IPS-NIHi11 (cell line): ENCODE measurements at places on chromosomes 4 and X.
A peak's percentile ranks its signal among the peaks of the same experiment; 100 is the strongest.

DNA sequence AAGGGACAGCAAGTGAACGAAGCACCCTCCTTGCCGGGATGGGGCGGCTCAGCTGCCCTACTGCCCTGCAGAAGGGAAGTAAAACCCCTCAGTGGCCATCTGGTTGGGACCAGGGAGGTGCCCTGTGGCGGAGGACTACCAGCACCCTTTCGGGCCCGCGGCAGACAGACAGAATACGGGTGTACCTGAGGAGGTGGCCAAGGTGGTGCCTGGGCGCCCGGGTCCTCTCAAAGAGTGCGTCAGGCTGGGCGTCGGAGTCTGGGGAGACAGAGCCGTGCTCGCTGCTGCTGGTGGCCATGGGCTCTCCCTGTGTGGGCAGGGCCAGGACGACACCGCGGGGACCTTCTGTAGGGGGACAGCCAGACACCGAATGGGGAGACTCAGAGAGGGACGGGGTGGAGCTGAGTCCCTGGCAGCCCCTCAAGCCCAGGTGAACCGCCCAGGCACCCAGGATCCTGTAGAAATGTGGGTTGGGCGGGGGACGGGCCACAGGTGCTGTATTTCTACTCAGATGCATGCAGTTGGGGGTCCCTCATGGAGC lies 29.7 kb downstream of the PDHA1 start:
- no peak for DNase-seq

- DNase-seq: no peak
These were observed 169.9 kb upstream of the FMR1 start for GRCh38 chrX:147741776-147742175.

- DNase-seq: no peak
These were observed 8.0 kb upstream of the MSL3 start for GRCh38 chrX:11750046-11750445.

DNA sequence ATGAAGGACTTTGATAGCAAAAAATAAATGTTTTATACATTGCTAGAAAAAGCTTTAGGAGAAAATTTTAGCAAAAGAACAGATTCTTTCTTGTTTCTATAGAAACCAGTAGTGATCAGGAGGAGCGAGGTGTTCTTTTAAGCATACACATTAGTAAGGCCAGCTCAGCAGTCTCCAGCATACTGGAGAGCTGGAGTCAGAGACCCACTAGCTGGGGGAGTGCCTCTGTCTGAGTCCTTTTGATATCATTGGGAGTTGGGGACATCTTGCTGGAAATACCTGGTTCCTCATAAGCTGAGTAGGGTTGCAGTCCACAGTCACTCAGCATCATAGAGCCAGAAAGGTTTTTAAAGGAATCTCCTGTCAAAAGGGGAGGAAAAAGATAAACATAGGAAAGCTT lies 67.4 kb downstream of the AFF2 start:
- DNase-seq: no peak

- DNase-seq: no peak
These were observed 138.9 kb upstream of the SMIM31 start for GRCh38 chr4:164614999-164615398.

GRCh38 chr4:153427363-153428071 lies 38.6 kb upstream of the TMEM131L start:
- no peak for DNase-seq

- peak; percentile 11 for DNase-seq
These were observed 130.6 kb downstream of the FBXO8 start for GRCh38 chr4:174152717-174153466.

DNA sequence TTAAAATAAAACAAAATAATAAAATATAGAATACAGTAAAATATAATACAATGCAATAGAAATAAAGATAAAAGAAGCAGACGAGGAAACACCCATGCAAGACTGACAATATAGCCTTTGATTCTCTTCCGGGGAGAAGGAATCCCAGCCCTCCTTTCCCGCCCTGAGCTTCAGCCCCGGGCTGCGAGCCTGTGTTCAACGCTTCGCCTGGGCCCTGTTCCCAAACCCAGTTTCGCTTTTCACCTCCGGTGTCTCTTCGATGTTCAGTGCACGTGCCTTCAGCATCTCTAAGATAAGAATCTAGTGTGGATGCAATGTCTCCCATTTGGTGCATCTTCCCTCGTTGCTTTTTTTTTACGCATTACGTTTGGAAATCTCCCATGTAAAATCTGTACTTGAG lies 38.4 kb upstream of the ARSD start:
- no peak for DNase-seq

- no peak for DNase-seq
These were observed 13.6 kb downstream of the SMIM20 start for GRCh38 chr4:25927361-25928195.

DNA sequence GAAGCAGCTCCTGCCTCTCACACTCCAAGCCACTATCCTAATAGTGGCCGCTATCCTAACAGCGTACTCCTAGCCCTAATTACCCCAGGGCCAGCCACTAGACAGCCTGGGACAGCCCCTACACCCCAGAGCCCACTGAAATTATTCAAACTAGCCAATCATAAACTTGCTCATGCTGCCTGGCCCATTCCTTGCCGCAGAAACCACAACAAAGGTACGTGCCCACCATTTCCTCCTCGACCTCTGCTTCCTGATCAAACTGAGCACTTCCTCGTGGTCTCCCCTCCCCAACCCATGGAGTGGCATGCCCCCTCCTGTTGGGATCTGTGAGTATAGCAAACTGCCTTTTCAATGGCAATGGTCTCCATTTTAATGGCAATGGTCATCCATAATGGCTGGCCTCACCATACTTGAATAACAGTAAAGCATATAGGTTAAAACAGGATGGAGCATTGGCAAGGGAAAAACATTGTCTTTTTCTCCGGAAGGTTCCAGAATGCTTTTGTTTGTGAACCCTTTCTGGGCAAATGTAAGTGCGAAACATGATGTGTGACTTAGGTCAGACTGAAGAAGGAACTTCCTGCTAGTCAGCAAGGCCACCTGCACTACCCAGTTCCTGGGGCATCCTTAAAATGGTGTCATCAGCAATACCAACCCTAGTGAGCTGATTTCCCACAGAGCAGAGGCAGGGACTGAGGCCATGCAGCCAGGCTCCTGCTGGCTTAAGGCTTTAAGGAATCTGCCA lies 107.1 kb upstream of the ATP6AP2 start:
- DNase-seq: no peak

GRCh38 chrX:128616933-128617332 lies 564.7 kb upstream of the ACTRT1 start:
- no peak for DNase-seq

- DNase-seq: no peak
These were observed 39.5 kb downstream of the NEIL3 start for GRCh38 chr4:177349191-177349590.

GRCh38 chr4:89249313-89249712 lies 58.3 kb downstream of the GPRIN3 start:
- DNase-seq: no peak

- peak; percentile 85 for DNase-seq
These were observed at the start of gene CHST7 for GRCh38 chrX:46573331-46573891. TSS of gene CHST7 (plus strand) at chrX:46573765. CDS start at chrX:46573932, 167 bp downstream.

GRCh38 chrX:10677490-10677889 lies 57.1 kb upstream of the MID1 start:
- DNase-seq: no peak

DNA sequence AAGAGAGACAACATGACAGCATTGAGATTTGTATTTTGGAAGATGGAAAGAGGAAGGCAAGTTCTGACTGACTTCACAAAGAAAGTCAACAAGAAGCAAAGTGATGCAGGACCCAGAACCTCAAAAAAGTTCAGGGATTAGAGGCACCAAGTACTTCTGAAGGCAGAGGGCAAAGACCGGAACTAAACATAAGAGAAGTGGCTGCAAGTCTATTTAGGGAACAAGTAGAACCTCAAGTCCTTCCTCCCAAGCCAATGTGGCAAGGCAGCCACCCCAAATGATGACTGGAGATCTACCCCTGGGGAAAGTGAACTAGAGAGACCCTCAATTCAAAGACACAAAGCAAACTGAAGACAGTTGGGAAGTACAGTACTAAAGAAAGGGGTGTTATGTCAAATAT lies 46.6 kb downstream of the SLC39A8 start:
- DNase-seq: no peak

- DNase-seq: no peak
These were observed 52.1 kb downstream of the NPY5R start for GRCh38 chr4:163395758-163396157.

DNA sequence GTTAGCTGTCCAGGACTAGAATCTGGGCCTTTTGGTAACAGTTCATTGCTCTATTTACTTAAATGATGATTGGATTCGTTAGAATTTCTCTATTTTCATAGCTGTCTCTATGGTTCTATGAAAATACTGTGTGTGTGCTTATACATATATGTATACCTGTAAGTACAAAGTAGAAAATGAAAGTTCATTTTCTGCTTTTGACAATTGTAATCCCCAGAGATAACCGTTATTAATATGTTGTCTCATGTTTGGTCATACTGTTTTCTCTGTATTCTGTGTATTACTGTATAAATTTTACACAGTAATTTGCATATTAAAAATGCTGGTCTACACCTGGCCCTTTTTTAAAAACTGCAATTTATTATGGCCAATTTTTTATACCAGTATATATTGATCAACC lies 55.4 kb downstream of the CLCN3 start:
- DNase-seq: no peak

- no peak for DNase-seq
These were observed 29.7 kb downstream of the BMX start for GRCh38 chrX:15530318-15530717.

- no peak for DNase-seq
These were observed 43.1 kb downstream of the PNMA5 start for GRCh38 chrX:152950786-152951185.

GRCh38 chrX:97843200-97843811 lies 959.6 kb downstream of the RPA4 start:
- no peak for DNase-seq

DNA sequence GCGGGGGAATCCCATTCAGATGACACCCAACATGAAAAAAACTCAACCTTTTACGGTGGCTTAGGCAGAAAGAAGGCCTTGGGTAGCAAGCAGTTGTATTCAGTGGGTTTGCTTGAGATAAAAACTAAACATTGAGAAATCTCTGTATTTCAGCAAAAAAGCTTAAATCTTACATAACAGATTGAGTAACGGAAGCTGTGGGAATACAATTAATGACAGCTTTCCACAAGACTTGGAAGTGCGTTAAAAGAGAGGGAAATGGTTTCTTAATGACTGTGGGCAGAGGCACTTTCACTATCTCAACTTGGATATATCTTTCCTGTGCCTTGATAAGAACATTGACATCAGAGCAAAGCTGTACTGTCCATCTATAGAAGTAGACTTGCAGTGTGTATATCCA lies 418.5 kb upstream of the HS3ST1 start:
- DNase-seq: no peak

DNA sequence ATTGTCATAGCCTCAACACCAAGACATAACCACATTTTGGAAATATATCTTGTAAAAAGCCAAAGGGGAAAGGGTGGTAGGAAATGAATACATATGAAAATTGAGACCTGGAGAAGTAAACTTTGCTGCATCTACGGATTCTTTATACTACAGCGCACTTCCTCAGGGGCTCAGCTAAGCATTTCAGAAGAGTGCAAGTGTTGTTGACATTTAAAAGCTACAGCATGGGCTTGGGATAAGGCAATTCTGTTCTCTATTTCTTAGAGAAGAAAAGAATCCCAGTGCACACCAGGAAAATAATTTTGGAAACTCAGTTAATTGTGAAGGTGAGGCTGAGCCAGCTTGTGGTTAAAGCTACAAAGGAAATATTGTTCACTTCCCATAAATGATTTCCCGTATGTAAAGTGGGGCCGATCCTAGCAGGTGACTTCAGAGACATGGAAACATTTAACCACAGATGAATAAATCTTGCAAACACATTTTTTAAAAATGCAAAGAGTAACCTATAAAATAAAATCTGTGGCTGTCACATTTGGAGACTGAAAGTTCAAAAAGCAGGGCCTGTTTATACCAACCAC lies 12.6 kb upstream of the GBA3 start:
- DNase-seq: no peak

DNA sequence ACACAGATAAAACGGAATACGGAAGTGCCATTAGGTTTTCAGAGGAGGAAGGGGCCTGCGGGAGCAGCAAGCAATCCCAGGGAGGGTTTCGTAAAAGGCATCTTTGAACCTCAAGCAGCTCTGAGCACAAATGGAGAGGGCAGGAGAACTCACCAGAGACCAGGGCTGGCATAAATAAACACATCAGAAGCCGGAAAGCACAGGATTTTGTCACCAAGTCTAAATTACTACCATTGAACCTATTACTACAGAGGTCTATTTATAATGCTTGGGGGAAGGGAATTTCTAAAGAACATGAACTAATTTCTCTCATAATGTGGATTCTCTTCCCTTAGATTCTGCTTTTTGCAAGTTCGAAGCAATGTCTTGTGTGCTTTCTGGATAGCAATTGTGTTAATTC lies 39.6 kb upstream of the MBTPS2 start:
- DNase-seq: no peak

DNA sequence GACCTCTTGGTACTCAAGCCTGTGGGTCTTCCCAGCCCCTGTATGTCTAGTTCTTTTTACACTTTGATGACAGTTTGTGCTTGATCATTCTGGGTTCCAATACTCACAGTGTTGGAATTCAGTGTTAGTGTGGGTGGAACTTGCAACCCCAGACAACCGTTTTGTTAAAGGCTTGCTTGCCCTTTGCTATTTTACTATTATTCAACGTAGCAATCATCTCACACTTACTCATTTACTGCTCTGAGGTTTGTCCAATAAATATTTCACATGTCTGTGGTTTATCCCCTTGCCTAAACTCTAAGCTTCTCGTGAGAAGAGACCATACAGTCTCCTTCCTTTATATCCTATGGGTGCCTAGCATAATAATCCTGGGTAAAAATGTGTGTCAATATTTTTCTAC lies 15.3 kb downstream of the CCNG2 start:
- DNase-seq: no peak

DNA sequence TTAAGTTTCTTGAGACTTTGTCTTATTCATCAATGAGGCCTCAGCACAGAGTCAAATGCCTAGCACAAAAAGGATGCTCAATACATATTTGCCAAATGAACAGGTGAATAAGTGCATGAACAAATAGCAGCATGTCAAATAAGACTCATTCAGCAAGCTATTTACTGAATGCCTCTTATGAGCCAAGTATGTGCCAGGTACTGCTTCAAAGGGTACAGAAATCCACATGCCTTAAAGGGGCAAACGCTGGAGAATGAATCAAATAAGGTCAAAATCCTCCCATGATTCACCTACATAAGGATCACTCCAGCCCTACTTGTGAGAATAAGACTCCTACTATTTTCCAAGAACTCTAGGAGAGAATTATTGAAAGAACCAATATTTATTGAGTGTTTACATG lies 260.2 kb upstream of the CPEB2 start:
- DNase-seq: no peak

DNA sequence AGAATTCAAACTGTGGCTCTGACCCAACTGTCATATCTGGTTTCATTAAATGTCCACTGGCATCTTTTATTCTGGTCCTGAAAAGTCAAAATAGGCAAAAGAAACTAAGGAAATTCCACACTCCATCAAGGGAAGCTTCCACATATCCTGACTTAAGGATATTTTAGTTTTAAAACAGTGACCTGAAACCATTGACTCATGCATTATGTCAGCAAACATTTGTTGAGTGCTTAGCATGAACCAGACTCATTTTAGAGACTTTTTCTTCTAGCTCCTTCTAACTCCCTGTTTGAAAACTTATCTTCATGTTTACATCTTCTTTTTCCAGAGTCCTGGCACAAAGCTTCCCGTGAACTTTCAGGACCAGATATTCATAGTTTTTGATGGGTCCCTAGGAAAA lies 6.9 kb upstream of the CXCL1 start:
- DNase-seq: no peak
